ENCODE measurements at places on chromosomes 12 and 14.

GRCh38 chr14:105979446-105979845, 453.1 kb downstream of the TMEM121 start:
- no peak for DNase-seq

DNA sequence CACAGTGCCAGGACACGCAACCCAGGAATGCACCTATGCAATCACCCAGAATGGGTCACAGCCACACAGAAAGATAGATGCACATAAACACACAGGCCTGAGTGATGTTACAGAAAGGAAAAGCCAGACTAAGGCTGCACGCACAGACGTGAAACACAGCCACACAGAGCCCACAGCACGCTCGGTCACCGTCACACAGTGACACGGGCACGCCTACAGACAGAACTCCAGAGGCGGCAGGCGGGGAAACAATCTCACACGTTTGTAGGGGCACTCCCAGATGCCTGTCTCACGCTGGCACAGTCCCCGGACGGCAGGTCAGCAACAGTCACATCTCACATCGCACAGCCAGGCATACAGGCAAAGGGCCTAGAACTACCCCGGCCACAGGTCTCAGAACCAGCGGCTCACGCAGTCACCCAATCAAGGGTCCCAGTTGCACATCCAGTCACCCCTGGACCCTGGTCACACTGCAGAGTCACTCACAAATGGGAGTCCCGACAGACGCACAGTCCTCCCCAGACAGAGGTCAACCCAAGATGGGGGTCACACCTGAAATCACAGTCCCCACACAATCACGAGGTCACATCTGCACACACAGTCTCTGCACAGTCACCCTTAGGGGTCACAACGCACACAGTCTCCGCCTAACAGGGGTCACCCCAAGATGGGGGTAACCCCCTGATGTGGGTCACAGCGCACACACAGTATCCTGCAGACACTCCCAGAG, 790 bp downstream of the SSH1 start:
- DNase-seq = peak; percentile 61

DNA sequence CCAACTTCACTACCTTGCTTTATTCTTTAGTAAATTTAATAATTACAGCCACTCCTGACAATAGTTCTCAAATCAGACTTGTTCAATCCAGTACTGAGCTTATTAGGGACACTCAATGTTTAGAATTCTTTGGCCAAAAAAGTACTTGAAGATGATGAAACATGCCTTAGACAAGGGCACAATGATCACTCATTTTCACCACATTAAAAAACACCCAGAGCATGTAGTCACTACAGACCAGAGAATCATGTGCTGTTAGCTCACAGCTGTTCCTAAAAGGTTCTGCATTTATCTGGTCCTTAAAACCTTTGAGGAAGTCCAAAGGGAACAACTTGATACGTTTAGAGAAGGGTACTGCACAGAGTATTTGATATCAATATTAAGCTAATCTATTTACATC, 98.7 kb downstream of the INSM2 start:
- no peak for DNase-seq

DNA sequence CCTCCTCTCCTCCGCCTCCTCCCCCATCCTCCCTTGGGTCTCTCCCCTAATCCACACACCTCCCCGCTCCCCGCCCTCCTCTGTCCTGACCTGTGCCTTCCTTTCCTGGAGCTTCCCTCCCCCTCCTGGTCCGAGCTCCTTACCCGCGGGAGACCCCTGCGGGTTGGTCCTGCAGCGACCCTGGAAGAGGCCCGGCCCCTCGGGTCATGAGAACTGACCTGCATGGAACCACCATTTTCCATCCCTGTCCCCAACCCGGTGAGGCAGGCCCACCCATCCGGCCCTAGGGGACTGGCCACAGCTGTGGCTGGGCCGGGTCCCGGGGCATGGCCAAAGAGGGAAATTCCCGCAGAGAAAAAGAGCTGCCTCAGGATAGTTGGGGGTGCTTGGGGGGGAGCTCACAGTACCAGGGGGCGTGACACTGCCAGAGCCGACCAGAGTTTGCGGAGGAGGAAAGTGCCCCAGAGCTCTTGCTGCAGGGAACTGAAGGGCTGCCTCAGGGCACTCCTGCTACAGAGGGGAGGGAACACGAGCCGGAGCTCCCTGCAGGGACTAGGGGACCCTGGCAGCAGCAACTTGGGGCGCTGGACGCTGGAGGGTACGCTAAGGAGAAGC, 613 bp downstream of the ARHGEF40 start:
- DNase-seq = no peak

DNA sequence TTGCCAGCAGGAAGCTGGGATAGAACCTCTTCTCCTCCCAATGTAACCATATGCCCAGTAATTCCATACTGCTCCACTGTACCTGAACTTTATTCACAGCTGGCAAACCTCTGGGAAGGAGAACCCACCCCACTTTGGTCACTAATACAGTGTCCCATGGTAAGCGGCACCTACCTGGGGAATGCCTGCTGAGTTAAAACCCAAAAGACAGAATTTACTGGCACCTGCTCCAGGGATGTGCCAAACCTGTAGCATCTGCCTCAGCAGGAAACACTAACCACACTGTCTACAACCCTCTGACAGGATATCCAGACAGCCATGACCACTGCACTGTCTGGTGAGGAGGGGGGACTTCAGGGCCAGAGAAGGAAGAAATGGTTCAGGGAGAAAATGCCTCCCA, 26.6 kb downstream of the DDX24 start:
- DNase-seq = no peak

- no peak for DNase-seq
Observed at GRCh38 chr14:100663761-100664052, 63.0 kb upstream of the DLK1 start.

DNA sequence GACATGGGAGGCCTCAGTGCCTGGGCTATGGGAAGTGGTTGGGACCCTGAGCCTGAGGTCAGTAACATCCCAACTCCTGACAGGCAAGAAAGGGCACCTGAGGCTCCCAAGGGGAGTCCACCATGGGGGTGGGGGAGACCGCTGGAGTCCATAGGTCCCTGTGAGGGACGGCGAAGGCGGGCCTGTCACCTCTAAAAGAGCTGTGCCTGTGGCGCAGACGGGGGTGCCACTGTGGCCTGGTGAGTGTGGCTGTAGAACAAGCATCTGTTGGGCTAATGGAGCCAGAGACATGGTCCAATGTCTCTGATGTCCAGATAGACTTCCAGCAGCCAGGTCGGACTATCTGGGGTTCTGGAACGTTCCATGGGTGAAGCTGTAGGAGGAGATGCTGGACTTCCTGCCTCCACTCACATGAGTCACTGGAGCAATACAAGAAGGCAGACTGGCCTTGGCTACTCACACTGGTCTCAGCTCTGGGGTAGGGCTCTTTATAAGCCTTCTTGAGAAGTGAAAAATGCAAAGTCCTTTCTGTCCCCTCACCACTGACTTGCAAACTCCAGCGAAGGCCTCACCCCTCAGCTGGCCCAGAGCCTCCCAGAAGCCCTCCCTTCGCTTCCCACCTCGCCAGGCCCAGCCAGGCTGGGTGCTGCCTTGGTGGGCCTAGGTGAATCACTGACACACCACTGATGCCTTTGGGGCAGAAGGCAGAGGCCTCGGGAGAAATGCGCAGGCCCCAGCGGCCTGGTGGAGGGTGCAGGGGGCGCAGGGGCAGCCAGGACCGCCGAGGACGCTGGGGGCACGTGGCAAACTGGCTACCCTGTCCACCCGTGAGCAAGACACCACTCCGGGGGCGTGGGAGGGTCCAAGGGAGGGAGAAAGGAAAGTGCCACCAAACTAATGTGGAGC, 1.1 kb upstream of the TRAF3 start:
- peak; percentile 8 for DNase-seq

- no peak for DNase-seq
Observed at GRCh38 chr12:93667672-93668071, 9.5 kb upstream of the CRADD start.

GRCh38 chr12:2417481-2418160, 364.8 kb downstream of the CACNA1C start:
- DNase-seq = no peak

- peak; percentile 9 for DNase-seq
Observed at GRCh38 chr14:95098984-95099599, 58.2 kb downstream of the DICER1 start.

DNA sequence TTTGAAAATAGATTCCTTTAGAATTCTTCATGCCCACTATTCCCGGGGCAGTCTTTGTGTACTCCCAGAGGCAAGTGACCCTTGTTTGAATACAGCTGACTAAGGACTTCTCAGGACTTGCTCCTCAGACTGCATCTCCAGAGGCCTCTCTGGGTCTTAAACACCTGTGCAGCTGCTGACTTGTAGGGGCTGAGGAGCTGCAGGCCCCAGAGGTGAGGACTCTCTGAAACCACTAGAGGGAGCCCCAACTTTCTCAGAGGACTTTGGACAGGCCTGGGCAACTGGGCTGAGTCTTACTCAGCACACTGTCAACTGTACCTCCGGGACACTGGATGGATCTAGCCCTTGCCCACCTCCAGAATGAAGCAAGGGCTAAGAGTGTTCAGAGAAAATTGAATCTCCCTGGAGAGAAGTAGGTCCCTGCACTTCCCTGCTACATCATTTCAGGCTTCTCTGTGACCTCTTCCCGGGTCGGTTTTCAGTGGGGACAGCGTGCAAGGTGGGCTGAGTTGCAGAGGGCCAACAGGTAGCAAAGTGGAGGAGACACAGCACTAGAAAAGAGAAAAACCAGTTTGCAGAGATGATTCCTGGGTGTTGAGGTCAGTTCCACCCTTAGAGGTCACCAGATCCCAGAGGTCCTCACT, 164.6 kb downstream of the TMEM117 start:
- peak; percentile 1 for DNase-seq

GRCh38 chr14:73293782-73294781, 56.8 kb downstream of the PAPLN start:
- no peak for DNase-seq

- peak; percentile 27 for DNase-seq
Observed at GRCh38 chr12:9039397-9039977, 50.1 kb downstream of the KLRG1 start.

DNA sequence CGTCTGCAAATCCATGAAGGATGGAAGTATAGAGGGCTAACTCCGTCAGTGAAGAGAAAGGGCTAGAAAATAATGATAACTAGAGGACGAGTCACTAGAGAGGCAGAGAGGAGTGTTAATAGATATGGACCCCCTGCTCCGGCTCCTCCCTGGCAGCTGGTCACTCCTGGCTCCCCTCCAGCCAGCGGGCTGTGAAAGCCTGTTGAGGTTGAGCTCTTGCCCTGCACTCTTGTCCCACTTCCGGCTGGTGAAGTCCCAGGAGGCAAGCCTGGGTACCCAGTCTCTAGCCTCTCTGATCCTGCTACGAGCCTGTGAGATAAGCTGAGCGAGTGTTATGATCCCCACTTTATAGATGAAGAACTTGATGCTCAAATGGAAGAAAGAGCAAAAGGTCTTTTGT, 90.3 kb downstream of the RFX4 start:
- no peak for DNase-seq

GRCh38 chr12:130571734-130572133, 144.4 kb downstream of the RIMBP2 start:
- DNase-seq = no peak

DNA sequence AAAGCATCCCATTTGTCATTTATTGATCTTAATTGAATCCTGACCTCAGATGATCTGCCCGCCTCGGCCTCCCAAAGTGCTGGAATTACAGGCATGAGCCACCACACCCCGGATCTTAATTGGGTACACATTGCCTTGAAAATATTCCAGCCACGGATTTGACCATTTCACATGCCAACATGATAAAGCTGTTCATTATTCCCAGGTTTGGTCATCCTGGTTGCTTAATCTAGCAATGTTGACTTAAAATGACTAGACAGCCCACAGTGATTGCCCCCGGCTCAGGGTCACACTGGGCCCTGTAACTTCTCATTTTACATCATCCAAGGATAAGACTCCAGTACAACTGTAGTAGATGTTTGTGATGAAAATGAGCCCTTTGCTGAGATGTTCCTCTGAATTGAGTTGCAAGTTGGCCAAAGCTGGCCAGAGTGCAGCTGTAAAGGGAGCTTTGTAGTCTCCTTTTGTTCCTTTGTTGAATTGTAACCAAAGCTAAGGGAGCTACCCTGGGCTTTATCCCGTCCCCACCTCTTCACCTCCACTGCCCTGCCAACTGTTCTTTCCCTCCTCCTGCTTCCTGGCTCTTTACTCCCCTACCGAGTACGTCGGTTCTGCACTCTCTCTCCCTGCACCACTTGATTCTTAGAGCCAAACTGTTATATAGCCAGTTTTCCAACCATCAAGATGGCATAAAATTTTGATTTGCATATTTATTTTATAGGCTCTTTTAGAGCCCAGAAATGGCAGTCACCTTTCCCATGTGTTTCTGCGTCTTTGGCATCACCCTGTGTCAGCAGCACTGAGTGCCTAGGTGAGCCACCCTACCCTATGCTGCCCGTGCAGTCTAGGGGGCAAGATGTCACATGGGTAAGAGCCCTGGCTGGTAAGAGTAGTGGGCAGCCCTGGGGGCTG, 141.3 kb upstream of the HIF1A start:
- DNase-seq = no peak

- no peak for DNase-seq
Observed at GRCh38 chr14:77148510-77149231, 7.1 kb upstream of the ZDHHC22 start.

- DNase-seq = no peak
Observed at GRCh38 chr12:99454539-99455172, 192.9 kb upstream of the GARIN6 start.

GRCh38 chr14:78721756-78722480, 551.7 kb downstream of the NRXN3 start:
- DNase-seq = no peak

- no peak for DNase-seq
Observed at GRCh38 chr14:22837750-22838538, 1.6 kb downstream of the MMP14 start.

GRCh38 chr12:94386422-94386821, 73.2 kb downstream of the CEP83 start:
- no peak for DNase-seq

DNA sequence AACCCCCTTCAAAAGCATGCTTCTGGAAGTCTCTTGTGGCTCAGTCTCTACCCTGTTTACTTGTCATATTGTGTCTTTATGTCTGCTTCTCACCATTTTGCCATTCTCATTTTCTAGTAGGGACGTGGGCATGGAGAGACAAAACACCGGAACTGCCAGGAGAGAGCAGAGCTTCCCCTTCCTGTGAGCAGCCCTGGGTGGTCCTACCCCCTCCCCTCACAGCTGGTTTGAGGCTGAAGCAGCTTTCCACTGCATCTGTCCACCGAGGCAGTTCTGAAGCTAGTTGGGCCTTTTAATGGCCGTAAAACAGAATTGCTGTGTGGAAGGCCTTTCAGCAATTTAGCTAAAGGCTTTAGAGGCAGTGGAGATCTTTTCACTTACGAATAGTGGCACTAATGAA, 77.0 kb downstream of the PELI2 start:
- DNase-seq = no peak

- DNase-seq = no peak
Observed at GRCh38 chr12:109098651-109099050, 1.3 kb downstream of the UNG start.

DNA sequence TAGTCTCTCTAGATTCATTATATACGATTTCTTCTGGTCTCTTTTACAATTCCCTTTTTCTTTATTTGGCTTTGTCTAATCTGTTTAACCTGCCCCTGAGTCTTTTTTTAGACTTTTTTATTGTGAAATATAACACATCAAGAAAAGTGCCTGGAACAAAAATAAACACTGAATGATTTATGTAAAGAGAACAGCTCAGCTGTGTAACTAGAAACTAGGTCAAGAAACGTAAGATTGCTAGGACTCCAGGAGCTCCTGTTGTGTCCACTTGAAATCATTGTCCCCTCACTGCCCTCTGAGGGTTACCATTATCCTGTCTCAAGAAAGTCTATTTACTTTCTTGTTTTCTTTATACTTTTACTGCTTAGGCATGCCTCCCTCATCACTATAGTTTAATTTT, 23.1 kb downstream of the EXD2 start:
- no peak for DNase-seq
